ENCODE measurements at places on chromosomes 12 and 14.

- no peak for DNase-seq
Observed at GRCh38 chr12:54598970-54599369, 10.5 kb upstream of the PPP1R1A start.

DNA sequence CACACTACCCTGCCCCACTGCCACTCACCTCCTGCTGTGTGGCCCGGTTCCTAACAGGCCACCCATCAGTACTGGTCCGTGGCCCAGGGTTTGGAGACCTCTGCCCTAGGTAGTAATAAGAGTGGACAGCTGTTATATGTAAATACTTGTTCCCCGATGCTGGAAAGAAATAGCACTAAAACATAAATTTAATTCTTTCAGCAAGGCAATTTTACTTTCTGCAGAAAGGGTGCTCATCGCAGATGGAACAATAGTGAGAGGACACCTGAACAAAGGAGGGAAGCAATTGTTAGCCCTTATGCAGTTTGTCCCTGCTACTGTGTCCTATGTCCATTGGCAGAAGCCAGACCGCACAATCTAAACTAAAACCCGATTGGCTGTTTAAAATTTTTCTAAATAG lies 5.9 kb upstream of the CYP46A1 start:
- no peak for DNase-seq

GRCh38 chr12:54958048-54958658 lies 26.4 kb downstream of the TESPA1 start:
- DNase-seq, result peak; percentile 32

DNA sequence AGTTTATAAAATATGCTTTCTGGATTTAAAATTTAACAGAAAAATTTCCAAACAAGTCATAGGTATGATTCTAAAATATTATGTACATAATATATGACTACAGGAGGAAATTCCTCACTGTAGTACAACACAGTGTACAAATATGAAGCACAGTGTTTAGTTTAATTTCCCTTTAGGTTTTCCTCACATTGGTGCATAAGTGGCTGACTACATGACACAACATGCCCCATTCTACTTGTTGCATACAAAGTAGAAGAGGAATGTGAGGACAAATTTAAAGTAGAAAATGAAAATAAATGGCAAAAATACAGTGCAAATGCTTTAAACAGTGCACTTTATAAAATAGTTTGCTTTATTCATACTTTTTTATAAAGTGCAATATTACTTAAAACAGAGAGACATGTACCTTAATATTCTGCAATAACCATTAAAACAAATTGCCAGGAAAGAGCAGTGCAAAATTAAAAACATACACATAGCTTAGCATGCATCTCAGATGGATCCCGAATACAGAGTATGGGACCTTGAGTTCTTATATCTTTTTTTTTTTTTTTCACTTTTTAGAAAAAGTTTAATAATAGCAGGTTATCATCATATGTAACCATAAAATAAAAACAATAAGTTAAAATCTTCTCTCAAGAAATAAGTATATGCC lies 54.8 kb upstream of the TTC7B start:
- no peak for DNase-seq

DNA sequence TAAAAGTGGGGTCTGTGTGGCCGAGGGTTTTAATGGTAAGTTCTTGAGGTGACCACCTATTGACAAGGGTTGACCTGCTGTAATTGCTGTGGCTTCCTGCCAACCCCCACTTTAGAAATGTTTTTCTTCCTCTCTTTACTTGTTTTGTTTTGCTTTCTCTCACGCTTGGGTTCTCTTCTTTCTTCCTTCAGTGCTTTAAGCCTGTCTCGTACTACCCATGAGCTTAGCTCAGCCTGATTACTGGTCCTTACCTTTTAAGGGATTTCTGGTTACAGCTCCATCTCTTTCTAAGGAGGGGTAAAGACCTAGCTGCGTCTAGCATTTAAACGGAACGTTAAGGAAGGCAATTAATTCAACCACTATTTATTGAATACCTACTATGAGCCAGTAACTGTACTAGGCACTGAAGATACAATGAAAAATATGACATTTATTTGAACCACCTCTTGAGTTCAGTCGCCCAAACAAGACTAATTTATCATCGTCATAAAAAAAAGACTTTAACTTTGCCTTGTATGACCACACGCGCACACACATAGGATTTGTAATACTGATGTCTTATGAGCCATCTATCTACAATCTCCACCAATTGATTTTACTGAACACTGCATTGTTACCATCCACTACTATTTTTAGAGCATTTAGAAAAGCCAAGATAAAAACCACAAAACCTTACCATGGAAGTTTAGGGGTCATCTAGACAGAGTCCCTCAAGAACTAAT lies 888 bp upstream of the PPP1R12A start:
- no peak for DNase-seq

DNA sequence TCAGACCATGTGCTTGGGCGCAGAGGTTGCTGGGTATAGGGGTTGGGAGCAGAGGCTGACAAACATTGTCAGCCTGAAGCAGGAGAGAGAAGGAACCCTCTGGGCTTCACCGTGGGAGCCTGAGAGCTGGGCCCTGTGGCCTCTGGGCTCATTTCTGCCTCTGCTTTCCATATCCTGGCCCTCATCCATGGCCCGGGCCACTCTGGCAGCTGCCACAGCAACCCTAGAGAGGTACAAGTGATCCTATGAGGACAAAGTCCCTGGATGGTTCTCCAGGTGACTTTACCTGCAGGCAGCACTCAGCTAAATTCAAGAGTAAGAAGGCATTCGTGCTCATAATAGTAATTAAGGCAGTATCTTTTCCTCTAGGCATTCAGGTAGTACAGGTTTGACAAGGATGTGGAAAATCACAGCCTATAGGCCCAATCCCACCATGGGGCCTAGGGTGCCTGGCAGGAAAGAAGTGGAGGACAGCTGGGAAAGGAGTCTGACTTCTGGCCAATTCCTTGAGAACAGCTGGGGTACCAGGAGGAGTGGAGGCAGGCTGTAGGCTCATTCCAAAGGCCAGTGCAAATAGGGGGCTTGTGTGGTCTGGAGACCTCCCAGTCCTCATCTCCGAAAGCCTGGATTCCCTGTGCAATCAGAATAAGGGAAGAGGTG lies 3.6 kb upstream of the TTC7B start:
- no peak for DNase-seq

DNA sequence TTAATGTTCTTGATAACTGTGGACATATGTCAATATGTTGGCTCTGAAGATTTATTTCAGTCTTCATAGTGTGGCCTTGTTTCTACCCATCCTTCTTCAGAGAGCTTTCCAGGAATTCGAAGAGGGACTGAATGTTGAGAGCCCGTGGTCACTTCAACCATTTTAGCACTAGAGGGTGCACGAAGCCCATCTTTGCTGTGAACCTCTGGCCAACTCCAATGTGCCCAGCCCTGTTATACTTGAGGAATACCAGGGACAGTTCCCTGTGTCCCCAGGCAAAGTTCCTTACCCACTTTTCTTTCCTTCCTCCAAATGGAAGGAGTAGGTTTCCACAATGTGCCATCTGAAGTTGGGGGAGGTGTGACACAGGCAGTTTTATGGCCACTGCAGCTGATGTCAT lies 603.5 kb downstream of the RPL10L start:
- no peak for DNase-seq

DNA sequence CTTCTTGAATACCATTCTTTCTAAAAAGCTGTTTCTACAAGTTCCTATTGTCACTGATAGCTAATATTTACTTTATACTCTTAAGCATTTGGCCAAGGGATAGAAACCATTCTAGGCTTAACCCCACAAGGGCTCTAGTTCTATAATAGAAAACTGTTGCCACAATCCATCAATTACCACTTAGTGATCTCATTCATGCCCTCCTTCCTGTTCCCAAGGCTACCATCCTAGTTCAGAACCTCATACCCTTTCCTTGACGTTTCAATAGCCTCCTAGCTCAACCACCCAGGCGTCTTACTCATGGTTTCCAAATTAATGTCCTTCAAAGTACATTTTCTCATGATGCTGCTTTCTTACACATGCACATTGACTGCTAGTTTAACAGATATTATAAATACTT lies 493.5 kb downstream of the NAV3 start:
- DNase-seq, result no peak

GRCh38 chr14:31965071-31965734 lies 111.9 kb upstream of the ARHGAP5 start:
- DNase-seq, result no peak

DNA sequence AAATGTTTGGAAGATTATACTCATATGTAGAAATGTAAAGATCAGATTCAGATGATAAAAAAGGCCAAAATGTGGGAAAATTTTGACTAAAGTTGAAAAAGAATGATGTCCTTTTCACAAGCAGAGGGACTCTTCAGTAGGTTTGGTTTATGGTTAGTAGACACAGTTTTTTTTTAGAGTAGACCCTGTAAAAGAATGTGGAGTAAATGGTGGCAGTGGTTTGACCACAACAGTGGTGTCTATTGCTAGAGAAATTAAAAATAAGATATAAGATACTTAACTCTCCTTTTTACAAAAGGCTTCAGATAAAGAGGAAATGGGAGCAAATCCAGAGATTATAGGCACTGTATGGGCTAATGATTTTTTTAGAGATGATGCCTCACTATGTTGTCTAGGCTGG lies 21.8 kb downstream of the RAP1B start:
- no peak for DNase-seq

GRCh38 chr12:124564971-124565491 lies 2.4 kb downstream of the NCOR2 start:
- DNase-seq, result no peak

- no peak for DNase-seq
Observed at GRCh38 chr12:76152181-76152807, 67.8 kb upstream of the NAP1L1 start.

- DNase-seq, result no peak
Observed at GRCh38 chr12:88810806-88811205, 230.5 kb upstream of the KITLG start.

DNA sequence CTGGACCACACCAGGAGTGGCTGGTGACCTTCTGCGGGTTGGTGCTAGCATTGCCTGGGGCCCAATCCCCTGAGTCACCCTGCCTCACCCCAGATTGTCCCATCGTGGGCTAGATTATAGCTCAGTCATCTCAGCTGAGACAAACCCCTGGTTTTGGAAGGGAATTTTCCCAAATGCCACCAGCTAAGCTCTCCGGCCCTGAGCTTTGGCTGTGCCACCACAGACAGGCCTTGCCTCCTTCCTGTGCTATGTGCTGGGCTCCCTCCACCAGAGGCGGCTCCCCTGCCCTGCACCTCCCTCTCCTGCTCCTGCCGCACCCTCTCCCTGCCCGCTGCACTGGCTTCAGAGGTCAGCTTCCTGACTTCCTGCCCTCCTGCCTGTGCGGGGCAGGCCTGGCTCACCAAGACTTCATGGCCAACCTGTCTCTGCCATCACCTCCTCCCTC lies 196.3 kb downstream of the TSPAN9 start:
- no peak for DNase-seq

- no peak for DNase-seq
Observed at GRCh38 chr14:103277931-103278330, 56.1 kb upstream of the EIF5 start.

DNA sequence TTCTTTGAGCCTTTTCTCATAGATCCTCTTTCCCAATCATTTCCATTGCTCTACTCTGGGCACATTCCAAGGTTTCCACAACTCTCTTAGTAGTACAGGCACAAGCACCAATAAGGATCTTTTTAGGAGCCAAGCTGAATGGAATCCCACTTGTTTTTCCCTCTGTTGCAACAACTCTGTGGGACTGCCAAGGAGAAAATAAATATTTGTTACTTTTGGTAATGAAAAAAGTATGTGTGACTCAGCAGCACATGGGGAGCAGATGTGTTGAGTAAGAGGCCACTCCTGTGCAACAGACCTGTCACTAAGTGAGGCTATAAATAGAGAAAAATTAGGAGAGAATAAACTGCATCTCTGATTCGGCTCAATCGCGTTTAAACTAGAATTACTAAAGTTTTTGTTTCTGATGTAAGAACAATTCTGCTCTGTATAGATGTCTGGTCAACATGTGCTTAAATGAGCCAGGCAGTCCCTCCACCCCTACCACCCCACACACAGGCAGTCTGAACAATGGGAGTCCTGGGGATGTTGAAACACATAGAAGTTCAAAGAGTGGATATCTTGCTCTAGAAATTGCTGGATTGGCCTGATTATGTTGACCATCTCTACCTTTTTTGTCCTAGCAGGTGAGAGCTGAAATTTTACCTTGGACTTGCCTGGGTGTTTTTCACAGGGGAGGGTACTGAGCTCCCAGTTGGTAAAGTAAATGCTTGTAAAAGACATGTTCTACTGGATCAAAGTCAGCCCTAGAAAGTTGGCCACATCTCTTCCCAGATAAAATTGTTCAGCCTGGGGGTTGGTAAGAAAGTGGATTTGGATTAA lies 244.3 kb upstream of the NOVA1 start:
- no peak for DNase-seq

DNA sequence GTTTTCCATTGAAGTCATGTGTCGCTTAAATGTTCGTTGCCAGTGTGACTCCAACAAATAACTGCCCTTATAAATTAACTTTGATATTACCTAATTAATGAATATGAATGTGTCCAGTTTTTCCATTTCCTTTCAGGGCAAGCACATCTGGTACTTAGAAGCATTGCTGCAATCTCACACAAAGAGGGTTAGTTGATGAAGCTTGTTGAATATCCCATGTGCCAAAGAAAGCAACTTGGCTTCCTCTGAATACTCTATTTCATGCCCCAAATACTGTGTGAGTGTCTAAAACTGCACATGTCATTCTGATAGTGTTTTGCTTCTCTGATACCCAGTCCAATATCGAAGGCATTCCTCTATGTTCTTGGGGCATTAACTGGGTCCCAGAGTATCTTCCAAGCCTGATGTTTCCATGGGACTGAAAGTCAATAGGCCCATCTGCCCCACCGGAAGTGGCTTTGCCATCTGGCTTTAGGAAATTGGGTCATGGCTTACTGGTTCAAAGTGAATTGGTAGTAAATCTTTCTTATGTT lies 75.8 kb upstream of the CNTN1 start:
- no peak for DNase-seq

DNA sequence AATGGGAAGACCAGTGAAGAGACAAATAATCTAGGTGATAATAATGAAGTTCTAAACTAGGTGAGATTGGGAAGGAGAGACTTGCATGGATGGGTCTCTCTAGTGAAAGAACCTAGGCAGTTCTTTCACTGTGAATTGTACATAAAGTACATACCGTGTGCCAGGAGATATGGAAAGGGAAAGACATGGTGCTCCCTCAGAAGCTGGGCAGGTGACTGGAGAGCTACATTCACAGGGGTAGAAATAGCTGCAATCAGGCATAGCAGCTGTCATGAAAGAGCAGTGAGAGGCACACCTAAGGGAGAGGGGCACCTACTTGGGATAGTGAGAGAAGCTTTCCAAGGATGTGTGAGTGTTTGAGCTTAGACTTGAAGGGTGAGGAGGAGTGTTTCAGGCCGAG lies 9.3 kb downstream of the STK38L start:
- DNase-seq, result no peak

GRCh38 chr12:52041695-52042123 lies 9.5 kb upstream of the NR4A1 start:
- no peak for DNase-seq

Measured in stimulated activated CD8-positive, alpha-beta memory T cell treated with anti-CD3 and anti-CD28 coated beads, Interleukin-2, amount 100 ng/mL, for 1 hour (primary cell).